Fibroblast of lung (primary cell): ENCODE measurements at places on chromosomes 4 and X. TPM values are rescaled to one million over a fixed set of nuclear protein-coding genes. Genes with fewer than 3 reads are reported as not detected.
A peak's percentile ranks its signal among the peaks of the same experiment; 100 is the strongest.

DNA sequence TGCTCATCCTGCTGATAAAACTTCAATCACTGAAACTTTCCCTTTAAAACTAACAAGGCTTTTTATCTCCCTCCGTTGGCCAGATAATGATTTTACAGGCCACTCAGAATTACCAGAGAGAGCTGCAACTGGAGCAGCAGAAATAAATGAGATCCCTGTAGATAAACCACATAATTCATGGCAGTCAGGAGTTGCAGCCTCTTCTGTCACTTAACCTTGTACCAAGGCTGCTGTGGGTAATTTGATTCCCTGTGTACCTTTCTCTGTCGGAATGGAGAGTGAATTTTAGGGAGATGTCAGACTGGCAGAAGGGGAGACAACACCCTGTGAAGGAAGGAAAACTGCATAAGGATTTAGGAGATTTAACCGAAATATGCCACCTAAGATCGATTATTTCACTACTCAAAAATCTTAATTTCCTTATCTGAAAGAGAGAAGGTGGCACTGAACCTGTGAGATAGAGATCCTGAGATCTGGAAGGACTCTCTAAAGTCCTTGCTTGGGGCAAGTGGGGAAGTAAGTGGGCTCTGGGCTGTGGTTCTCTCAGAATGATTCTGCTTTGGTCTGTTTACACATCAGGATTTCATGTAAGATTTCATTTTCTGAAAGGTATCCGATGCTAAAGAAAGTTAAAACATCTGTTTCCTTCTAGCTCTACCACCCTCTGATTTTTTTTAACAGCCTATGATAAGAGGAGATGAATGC, 14.3 kb upstream of the TSPAN5 start:
- no peak for DNase-seq
- H3K36me3 ChIP-seq, result no peaks in the 10 kb centered on the region
- H3K27me3 ChIP-seq, result no peaks in the 10 kb centered on the region
- H3K4me3 ChIP-seq, result no peak overlapping the region
- H3K27ac ChIP-seq, result no peak overlapping the region

- no peak for DNase-seq
- H3K4me1 ChIP-seq, result no peaks in the 10 kb centered on the region
- H3K27ac ChIP-seq, result no peak overlapping the region
- H3K36me3 ChIP-seq, result no peaks in the 10 kb centered on the region
- H3K27me3 ChIP-seq, result no peaks in the 10 kb centered on the region
- no peak overlapping the region for H3K4me3 ChIP-seq
Observed at GRCh38 chrX:18010253-18010652, 149.2 kb upstream of the RAI2 start.

DNA sequence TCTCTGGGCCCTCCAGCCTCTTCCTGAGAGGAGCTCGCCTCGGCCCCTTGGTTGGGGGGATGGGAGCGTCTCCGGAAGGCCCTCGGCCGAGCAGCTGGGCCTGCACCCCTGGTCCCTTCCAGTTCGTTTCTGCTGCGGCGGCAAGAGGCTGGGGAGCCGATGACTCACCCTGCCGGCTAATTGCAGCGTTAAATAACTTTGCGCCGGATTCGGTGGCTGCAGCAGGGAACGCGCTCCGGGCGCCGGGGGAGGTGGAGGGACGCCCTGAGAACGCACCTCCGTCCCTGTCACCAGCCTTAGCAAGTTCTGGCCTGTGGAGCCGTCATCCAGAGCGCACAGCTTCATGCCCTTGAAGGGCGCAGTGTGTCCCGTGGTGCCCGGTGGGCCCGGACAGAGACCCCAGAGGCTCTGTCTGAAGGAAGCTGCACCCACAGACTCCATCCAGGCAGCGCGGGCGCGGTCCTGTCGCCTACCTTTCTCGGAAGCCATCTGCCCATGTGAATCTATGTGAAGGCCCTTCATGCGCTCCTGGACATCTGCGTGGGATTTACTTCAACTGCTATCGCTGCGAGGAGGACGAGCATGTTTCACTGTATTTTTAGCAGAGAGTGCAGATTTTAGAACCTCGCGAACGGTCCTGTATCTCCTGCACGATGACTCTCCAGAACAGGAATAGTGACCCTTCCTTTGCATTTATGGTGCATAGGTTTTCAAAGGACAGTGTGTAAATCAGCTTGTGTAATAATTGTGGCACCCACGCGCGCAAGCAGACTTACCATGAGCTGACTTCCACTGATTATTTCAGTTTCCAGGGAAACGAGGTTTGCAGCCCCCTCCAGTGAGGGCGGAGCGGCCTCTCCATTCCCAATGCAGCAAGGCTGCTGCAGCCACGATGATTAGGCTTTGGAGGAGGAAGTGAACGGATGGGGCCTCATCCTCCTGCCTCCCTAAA, 1.7 kb upstream of the TMEM271 start:
- H3K27ac ChIP-seq, result no peak overlapping the region
- H3K4me1 ChIP-seq, result no peaks in the 10 kb centered on the region
- DNase-seq, result peak; percentile 36
- H3K4me3 ChIP-seq, result no peak overlapping the region
- no peaks in the 10 kb centered on the region for H3K36me3 ChIP-seq

DNA sequence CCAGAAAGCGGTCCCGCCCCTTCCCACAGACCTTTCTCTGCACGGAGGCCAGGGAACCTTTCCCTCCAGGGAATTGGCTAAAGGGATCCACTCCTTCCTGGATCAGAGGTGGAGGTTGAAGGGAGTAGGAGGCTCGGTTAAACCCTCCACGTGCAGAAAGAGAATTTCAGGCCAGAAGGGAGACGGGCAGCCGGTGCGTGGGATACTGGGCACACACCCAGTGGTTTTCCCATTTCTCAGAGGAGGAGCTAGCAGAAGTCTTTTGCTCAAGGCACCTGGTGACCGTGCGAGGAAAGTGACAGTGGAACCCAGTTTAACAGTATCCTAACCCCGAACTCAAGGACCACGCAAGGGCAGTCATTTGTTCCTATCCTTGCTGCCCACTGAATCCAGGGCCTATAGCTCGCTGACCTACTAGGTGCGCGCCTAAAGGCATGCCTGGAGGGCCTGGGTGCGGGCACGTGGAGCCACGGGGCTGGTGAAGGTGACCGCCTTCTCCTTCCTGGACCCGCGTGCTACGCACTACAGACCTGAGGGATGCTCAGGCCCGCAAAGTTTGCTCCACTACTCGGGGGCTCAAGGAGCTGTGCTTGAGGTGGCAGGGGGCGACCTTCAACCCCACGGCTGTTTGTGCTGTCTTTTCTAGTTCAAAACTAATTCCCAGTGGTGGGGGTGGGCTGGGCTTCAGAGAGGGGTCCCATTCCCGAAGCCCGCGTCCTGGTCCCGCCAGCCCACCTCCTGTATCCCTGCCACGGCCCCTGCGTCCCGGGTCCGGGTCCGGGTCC, 587 bp upstream of the AFF2 start:
- H3K4me1 ChIP-seq, result no peaks in the 10 kb centered on the region
- DNase-seq, result no peak
- H3K27me3 ChIP-seq, result peaks cover 4% of the 10 kb centered on the region
- H3K4me3 ChIP-seq, result no peak overlapping the region
- no peak overlapping the region for H3K27ac ChIP-seq
- no peaks in the 10 kb centered on the region for H3K36me3 ChIP-seq

GRCh38 chr4:98803251-98803650, 125.7 kb downstream of the EIF4E start:
- no peaks in the 10 kb centered on the region for H3K27me3 ChIP-seq
- no peak overlapping the region for H3K27ac ChIP-seq
- no peaks in the 10 kb centered on the region for H3K36me3 ChIP-seq

DNA sequence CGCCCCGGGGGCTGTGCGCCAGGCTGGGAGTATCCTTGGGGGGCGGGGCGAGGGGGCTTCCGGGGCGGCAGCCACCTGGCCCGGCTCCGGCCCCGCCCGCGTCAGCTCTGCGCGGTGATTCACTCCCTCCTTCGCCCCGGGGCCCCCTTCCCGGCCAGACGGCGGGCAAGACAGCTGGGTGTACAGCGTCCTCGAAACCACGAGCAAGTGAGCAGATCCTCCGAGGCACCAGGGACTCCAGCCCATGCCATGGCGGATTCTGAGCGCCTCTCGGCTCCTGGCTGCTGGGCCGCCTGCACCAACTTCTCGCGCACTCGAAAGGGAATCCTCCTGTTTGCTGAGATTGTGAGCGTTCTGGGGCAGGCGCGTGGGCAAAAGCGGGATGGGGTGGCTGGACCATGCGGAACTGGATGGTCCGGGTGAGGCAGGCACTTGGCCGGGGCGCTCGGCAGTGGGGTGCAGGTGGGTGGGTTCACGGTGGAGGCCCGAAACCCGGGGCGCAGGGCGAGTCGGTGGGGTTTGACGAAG, at the start of gene PLP2:
Gene PLP2, plus strand, starts transcription at position 147 of the 528 bp plus-strand sequence. Its CDS starts 103 bp downstream, at position 250.
- H3K4me3 ChIP-seq, result peak within 1 kb of the TSS; percentile 68
- H3K36me3 ChIP-seq, result peaks cover 2% of the 10 kb centered on the region
- H3K4me1 ChIP-seq, result peaks cover 2% of the 10 kb centered on the region
- peak; percentile 59 for DNase-seq

DNA sequence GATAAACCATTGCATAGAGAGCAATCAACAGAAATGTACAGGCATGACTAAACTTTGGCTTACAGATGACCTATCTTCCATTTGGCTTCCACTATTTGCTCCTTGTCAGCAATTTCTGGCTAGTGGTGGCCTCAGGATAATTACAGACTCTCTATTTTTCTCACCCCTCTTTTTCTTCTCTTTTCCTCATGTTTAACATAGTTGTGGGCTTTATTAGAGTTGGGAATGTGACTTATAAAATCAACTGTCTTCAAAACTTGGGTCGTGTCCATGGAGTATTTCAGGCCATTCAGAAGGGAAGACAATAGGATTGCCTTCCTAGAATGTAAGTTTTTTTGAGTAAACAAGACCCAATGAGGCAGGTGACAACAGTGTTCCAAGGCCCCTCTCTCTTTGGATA, 236.2 kb downstream of the FRAS1 start:
- H3K36me3 ChIP-seq, result no peaks in the 10 kb centered on the region
- no peak overlapping the region for H3K4me3 ChIP-seq
- peak; percentile 84 for DNase-seq
- no peaks in the 10 kb centered on the region for H3K27me3 ChIP-seq
- no peak overlapping the region for H3K27ac ChIP-seq

DNA sequence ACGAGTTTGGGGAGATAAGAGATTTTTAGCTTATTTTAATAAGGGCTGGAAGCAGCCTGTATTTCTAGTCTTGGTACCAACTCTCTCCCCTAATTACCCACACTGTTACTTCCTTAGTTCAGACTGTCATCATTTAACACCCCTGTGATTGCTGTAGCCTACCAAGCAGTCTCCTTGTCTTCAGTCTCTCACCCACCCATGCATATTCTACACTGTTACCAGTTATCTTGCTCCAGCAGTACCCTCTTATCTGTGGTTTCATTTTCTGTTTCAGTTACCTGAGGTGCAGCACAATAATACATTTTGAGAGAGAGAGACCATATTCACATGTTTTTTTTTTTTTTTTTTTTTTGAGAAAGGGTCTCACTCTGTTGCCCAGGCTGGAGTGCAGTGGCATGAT, 80.2 kb downstream of the DIAPH2 start:
- H3K4me3 ChIP-seq, result no peak overlapping the region
- H3K27ac ChIP-seq, result no peak overlapping the region
- DNase-seq, result no peak
- H3K4me1 ChIP-seq, result no peaks in the 10 kb centered on the region
- H3K36me3 ChIP-seq, result no peaks in the 10 kb centered on the region

Gene TGIF2LX
- total RNA-seq, result not detected in 2 replicates

Gene DGAT2L6
- total RNA-seq, result not detected in 2 replicates
